Fibroblast of villous mesenchyme (primary cell): ENCODE measurements at places on chromosomes 5 and 9. TPM values are rescaled to one million over a fixed set of nuclear protein-coding genes. Genes with fewer than 3 reads are reported as not detected.
A peak's percentile ranks its signal among the peaks of the same experiment; 100 is the strongest.

The HK3 gene
- not detected in 2 replicates for total RNA-seq

The CCL27 gene
- total RNA-seq = not detected in 2 replicates

DNA sequence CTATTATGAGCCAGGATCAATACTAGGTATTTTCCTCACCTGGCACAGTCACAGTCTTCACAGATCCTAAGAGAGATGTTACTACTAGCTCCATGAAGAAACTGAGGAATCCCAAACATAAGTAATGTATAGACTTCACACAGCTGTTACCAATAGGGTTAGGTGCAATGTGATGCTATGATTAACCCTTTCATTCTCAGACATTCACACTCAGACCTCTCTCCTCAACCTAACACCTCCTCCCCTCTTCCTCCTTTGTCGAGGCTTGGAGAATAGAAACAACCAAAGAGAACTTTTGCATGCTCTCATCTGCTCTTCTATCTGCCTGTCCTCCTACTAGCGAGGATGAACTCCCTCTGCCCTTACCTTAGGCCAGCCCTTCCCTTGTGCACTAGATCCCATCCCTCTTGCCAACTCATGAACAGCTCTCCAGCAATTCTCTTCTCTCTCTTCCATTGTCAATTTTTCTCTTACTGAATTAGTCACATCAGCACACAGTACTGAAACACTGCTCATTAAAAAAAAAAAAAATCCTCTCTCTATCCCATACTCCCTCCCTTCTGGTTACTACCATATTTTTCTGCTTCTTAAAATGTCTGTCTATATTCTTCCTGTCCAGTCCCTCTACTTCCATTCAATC lies 47.7 kb downstream of the MAPKAP1 start:
- DNase-seq = no peak

The BAAT gene
- total RNA-seq = under 0.01 TPM in 1 of 2 replicates, not detected in the other

The CNTLN gene
- 11.3 and 13.0 TPM in 2 replicates for total RNA-seq

DNA sequence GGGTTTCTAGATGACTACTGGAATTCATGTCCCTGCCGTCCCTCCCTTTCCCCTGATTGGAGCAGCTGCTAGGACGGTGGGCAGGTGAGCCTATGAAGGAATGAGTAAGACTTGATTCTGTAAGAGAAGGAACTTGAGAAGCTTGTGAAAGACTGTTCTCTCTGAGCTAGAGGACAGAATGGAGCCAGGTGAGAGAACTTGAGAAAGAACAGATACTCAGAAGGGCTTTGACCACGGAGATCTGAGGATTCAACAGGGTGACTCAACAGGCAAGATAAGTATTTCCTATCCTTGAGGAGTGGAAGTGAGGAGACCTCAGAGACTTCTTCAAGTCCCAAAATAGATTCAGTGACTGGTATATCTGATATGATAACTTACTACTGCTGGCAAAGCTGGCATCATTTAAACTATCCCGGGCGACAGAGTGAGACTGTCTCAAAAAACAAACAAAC lies 41.9 kb downstream of the HSDL2 start:
- peak; percentile 32 for DNase-seq

The ARSI gene
- 13.8 and 23.5 TPM in 2 replicates for total RNA-seq

GRCh38 chr5:20157089-20157488 lies 169.1 kb upstream of the CDH18 start:
- DNase-seq = no peak

DNA sequence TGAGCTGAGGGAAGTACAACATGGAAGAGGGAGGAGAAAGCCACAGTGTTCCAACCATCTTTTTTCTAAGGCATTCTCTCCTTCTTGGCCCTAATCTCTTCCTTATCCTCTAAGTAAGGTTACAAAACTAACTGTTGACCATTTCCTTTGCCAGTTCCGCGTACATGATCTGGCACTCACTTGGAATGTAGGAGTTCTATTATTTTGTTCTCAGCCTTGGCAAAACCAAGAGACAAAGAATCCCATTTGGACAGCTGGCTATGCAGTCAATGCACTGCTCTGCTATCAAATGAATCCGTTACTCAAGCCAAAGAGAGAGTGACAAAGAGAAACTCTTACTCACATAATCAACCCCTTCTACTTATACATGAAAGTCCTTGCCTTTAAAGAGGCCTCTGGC lies 410.3 kb downstream of the DTWD2 start:
- no peak for DNase-seq

DNA sequence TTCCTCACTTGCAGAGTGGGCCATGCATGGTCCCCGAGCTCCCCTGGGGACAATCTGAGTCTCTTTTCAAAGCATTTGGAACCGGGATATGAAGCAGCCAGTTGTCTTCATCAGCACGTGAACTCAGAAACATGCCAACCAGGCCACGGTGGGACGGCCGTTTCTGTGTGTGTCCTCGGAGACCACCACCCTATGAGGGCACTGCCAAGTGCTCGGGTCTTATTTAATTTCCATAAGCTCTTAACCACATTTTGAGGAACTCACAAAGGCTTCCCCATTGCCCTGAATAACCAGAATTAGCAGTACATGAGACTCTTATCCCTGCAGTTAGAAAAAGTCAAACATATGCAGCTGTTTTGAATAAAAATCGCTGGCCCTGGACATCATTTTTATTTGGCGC lies 60.1 kb downstream of the OTULIN start:
- DNase-seq = no peak

- no peak for DNase-seq
Measured at GRCh38 chr5:10709409-10709808, 51.6 kb downstream of the DAP start.

GRCh38 chr5:131104169-131104808 lies 60.8 kb downstream of the HINT1 start:
- DNase-seq = no peak

GRCh38 chr5:16456103-16456832 lies 9.3 kb downstream of the ZNF622 start:
- DNase-seq = peak; percentile 78

DNA sequence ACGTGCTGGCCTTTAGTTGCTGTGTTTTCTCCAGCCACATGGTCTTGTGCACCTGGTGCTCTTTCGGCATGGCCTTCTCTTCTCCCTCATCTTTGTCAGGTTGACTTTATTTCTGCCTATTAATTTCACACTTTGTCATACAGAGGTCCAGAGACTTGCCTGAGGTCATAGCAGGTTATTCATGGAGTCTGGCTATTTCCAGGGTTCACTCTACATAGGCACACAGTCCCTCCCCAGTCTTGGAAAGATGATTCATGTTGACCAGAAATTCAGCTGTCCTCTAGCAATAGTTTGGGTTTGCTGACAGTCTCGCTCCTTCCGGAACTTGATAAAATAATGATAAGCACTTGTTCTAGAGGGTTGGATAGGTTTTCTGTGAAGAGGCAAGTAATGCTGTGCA lies 81.6 kb downstream of the ARHGAP26 start:
- no peak for DNase-seq

The CFAP90 gene
- total RNA-seq = not detected in 2 replicates

The OR1N2 gene
- total RNA-seq = not detected in 2 replicates

The CDX1 gene
- under 0.01 and 0.64 TPM in 2 replicates for total RNA-seq

DNA sequence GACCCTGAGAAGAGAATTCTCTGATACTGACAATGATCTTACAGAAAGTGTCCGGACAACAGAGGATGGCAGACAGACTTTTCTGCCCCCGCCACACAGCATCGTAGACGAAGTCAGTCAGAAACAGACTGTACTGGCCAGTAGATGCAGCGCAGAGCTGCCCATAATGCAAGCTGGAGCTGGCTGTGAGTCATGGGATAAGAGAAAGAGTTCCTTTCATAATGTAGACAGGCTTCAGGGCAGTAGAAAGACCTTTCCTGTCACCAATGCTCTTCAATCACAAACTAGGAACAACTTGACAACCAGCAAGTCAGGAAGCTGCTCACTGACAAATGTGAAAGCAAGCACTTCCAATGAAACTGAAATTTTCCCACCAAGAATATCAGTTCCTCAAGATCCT lies 5.1 kb downstream of the SPATA31D1 start:
- DNase-seq = no peak

DNA sequence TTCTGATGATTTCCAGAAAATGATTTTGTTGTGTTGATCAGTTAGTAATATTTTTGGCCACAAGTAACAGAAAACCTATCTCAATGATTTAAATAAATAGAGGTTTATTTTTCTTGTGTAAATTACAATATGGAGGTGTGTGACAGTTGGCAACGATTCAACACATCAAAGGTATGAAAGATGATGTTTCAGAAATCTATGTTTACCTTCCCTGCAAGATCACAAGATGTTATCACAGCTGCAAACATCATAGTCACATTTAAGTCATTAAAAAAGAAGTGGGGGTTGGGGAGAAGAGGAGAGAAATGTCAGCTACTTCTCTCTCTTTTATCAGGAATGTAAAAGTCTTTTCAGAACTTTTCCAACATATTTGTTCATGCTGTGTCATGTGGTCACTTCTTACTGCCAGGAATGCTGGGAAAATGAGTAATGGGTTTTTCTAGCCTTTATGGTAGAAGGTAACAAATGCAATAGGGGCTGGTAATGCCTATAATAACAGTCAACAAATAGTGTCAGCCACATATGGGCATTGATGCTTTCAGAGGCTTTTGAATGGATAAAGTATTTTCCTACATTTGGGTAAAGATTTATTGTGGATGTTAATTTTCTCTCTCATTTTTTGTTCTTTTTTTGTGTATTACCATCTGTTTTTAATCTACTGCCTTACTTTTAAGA lies 742.7 kb downstream of the TLE1 start:
- no peak for DNase-seq
